ENCODE measurements at places on chromosomes 3 and 15.

DNA sequence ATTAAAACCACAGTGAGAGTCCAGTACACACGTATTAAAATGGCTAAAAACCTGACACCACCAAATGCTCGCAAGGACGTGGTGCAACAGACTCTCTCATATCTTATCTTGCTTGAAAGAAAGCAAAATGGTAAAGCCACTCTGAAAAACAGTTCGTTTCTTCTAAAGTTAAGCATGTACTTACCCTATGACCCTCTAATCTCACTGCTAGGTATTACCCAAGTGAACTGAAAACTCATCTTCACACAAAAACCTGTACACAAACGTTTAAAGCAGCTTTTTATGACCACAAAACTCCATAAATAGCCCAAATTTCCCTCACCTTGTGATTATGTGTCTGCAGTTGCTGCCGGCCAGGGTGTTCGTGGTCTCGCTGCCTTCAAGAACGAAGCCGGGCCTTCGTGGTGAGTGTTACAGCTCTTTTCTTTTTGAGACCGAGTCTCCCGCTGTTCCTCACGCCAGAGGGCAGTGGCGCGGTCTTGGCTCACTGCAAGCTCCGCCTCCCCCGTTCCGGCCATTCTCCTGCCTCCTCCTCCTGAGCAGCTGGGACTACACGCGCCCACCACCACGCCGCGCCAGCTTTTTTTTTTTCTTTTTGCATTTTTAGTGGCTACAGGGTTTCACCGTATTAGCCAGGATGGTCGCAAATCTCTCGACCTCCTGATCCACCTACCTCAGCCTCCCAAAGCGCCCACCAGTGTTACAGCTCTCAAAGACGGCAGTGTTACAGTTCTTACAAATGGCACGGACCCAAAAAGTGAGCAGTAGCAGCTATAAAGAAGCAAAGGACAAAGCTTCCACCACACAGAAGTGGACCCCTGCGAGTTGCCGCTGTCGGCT lies 165.4 kb downstream of the TJP1 start:
- no peak for DNase-seq

- DNase-seq = no peak
Observed at GRCh38 chr3:182172534-182172933, 460.8 kb downstream of the SOX2 start.

GRCh38 chr15:100383302-100384107 lies 41.7 kb upstream of the ADAMTS17 start:
- DNase-seq = no peak

DNA sequence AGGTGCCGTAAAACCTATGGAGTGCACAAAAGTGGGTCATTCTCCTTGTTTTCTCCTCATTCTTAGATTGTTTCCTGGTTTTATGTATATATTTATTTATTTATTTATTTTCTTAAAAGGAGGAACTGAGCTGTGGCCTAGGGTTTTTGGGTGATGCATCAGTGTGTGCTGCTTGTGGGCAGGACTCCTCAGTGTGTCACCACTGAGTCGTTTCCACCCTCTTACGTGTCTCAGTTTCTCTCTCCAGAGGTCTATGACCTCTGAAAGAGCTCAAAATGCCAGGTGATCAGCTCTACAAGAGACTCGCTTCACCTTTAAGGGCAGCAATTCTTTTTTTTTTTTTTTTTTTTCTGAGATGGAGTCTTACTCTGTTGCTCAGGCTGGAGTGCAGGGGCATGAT lies 72.9 kb downstream of the CD200 start:
- DNase-seq = no peak
